ENCODE measurements at places on chromosomes 3 and 15.
A peak's percentile ranks its signal among the peaks of the same experiment; 100 is the strongest.

- peak; percentile 36 for DNase-seq
Observed at GRCh38 chr15:43225201-43225949, 4.6 kb upstream of the EPB42 start.

- no peak for DNase-seq
Observed at GRCh38 chr3:109241459-109242186, 74.7 kb downstream of the DPPA2 start.

DNA sequence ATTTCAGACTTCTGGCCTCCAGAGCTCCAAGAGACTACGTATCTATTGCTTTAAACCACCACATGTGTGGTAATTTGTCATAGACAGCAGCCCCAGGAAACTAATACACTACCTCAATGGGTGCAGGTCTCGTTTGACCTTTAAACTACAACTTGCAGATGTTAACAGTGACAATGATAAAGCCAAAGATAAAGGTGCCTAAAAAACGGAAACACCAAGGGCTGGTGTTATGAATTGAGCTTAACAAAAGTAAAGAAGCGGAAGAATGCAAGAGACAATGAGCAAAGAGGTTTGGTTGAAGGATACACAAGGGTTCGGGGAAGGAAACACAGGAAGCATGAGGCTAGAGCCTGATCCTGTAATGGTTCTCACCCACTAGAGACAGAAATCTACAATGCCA is 50.8 kb downstream of the RFTN1 start:
- no peak for DNase-seq

DNA sequence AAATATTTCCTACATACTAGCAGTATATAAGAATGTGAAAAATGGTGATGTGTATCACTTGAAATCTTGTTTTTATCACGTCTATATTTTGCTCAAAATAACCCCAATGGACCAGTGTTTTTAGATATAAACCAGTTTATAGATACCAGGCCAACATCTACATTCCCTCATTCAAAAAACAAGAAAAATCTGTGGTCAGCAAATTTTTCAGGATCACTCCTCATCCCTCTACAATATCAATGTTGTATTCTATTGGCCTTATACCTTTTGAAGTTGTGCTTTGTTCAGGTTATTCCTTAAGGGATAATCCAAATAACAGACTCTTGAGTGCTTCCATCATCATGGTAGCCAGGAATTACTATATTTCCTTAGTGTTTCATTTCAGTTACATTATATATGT is 332.9 kb upstream of the ARRDC4 start:
- DNase-seq: no peak

DNA sequence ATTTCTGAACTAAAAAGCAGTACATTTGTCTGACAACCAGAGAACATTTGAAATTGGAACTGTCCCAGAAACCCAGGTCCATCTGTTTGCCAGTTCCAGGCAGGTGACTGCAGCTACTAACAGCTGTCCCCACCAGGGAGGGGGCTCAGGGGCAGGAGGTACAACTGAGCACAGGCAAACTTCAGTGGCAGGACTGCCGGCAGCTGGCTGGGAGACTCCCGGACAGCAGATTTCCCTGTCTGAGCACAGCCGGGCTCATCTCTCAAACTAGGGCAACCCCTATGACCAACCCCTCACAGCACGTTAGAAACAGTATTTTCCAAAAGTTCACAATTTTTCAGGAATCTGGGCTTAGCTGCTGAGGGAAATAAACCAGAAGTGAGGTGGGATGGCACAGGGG is 88.8 kb downstream of the MEGF11 start:
- no peak for DNase-seq

DNA sequence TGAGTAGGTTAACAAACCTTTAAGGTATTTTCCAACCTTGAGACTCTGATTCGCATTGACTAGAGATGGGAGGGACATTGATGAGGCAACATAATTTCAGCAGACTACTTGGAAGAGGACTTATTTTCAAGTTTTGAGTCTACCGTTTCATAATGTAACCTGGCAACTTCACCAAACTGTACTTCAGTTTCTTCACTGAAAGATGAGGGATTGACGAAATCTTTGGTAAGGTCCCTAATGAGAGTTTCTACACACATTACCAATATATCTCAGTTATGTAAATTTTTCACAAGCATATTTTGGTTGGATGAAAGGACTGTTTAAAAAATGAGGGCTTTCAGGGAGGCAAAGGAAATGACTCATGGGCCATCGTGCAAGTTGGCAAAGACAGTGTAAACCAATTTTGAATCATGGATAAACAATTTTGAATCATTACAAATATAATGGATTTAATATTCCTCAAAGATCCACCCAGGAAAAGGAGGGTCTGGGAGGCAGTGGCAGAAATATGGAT is 28.7 kb upstream of the SEMA6D start:
- no peak for DNase-seq

DNA sequence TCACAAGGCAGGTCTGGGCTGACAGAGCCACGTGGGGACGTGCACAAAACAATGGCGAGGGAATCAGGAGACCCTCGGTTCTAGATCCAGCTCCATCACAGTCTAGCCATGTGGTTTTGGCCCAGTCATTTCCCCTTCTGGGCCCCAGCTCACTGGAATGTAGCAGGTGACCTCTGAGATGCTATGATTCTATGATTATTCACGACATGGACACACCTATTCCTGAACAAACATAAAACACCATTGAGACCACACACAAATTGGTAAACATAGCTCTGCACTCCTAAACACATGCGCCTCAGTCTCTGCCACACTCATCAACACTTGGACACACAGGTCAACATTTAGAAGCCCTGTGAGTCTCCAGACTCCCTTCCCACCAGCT is 9.0 kb downstream of the IGDCC4 start:
- no peak for DNase-seq

- DNase-seq: no peak
Observed at GRCh38 chr3:157920822-157921700, 185.2 kb downstream of the SHOX2 start.

- no peak for DNase-seq
Observed at GRCh38 chr3:180646187-180646790, 33.0 kb downstream of the CCDC39 start.

DNA sequence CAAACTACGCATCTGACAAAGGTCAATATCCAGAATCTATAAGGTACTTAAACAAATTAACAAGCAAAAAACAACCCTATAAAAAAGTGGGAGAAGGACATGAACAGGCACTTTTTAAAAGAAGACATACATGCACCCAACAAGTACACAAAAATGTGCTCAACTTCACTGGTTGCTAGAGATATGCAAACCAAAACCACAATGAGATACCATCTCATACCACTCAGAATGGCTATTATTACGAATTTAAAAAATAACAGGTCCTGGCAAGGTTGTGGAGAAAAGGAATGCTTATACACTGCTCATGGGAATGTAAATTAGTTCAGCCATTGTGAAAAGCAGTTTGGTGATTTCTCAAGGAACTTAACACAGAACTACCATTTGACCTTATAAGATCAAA is 175.6 kb upstream of the MLF1 start:
- no peak for DNase-seq

- DNase-seq: no peak
Observed at GRCh38 chr15:91807122-91807521, 46.4 kb upstream of the SLCO3A1 start.

- no peak for DNase-seq
Observed at GRCh38 chr3:16411441-16411840, 102.1 kb downstream of the RFTN1 start.

- DNase-seq: no peak
Observed at GRCh38 chr3:55297245-55297644, 189.9 kb downstream of the WNT5A start.

DNA sequence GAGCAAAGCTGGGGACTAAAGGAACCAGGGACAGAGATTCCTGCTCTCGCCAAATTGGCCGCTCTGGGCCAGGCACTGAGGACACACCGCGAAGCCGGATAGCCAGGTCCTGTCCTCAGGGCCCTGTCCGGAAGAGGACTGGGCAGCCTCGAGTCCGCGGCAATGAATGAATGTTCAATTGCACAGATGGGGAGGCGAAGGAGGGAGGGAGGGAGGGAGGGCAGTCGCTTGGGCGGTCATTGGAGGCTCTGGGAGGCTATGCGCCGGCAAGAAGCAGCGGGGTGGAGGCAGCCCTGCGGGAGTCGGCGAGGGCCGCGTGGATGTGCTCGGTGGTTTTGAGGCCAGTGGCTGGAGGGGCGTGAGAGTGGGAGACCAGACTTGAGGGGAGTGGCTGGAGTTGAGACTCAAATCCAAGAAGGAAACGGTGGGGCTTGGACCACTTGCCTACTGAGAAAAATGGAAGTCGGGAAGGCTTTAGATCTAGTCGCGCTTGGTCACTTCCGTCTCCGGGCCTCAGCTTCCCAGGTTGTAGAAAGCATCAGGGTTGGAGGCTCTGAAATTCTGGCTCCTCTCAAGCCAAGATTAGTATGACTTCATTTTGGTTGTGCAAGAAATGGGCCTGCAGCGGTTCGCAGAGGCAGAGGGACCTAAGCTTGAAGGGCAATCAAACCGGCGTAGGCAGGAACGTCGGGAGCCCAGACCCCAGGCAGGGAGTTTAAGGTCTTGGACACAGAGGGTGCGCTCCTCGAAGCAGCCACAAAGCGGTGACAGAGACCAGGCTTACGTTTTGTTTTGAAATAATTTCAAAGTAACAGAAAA is 21.1 kb upstream of the PLXND1 start:
- peak; percentile 71 for DNase-seq

DNA sequence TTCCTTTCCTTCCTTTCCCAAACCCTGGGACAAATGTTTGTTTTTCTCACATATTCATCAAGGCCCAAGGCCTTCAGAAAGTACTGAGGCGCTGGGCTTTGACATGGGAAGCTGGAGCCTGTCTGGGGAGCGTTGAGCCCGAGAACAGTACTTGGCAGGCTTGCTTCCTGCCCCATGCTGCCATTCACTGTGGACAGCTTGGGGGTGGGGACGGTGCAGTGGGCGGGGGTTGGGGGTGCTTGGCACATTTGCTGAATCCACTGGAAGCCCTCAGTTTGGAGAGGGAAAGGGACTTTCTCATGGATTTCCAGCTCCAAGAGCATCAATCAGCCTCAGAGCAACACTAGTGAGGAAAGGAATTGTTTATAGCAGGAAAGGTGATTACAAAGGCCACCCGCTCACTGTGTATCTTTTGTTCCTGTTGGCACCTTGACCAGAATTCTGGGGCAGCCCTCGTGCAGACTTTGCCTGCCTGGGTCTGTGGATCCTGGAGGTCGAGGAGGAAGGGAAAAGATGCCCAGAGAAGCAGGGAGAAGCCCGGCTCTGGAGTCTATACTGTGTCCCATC is 199.8 kb upstream of the RGMA start:
- no peak for DNase-seq

DNA sequence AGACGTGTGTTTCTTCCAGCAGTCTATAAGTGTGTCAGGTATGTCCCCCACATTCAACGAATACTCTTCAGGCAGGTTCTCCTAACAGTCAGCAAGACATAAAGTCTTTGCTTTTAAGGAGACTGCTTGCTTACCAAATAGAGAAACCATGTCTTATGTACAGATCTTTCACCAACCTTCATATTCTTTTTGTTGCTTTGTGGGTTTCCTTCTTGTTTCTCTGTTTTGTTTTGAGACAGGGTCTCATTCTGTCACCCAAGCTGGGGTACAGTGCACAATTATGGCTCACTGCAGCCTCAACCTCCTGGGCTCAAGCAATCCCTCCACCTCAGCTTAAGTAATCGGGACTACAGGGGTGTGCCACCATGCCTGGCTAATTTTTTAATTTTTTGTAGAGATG is 14.3 kb downstream of the DYNC1LI1 start:
- DNase-seq: no peak

DNA sequence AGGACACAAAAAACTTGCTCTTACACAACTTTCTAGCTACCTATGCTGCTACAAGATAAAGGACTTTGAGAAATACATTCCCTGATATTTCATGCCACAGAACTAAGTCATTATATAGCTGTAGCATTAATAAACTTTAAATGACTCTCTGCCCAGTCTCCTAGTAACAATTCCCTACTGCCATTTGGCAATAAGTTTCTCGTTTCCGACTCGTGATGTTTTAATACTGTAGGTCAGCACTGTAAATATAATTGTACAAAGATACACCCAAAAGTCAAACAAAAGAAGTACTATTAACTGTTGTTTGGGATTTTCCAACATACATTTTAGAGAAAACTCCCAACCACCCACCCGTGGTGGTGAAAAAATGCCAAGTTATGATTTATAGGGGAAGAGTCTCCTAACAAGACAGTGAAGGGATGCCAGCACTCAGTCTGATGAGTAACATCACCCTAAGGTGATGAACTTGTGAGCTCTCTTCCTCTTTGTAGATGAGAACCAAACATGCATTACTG is 132.2 kb downstream of the DUT start:
- no peak for DNase-seq

- no peak for DNase-seq
Observed at GRCh38 chr15:51621155-51621765, 1.3 kb downstream of the DMXL2 start.

GRCh38 chr3:69241769-69242168 is 119.4 kb upstream of the LMOD3 start:
- no peak for DNase-seq

DNA sequence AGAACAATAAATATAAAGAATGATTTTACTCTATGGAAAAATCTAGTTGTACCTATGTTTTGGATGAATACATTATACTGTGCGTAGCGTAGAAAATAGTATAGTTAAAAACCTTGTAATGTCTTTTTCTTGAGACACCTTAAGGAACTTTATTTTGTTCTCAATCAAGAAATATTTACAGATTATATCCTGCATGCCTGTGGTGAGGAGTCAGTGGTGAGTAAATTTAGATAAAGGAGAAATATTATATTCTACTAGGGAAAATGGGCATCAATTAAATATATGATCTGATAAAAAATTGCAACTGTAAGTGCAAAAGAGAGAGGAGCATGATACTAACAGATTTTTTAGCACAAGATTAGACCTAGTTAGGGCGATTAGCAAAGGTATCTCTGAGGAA is 157.7 kb downstream of the RBMS3 start:
- DNase-seq: no peak

DNA sequence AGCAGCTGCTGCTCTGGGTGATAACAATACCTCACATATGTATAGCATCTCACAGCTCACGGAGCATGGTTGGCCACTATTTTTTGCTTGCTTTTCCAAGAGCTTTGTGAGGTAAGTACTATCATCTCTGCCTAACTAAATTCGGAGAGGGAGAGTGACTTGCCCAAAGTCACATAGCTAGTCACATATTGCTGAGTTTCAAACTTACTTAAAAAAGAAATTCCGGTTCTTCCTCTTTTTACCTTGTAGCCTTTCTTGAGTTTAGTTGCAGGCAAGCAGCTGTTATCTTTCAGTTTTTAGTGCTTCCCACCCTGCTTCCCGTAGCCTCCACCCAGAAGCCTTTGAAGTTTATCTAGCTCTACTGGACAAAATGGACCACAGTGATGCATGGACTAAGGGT is 309.2 kb downstream of the PDCD6IP start:
- DNase-seq: no peak

- no peak for DNase-seq
Observed at GRCh38 chr15:82231233-82231632, 31.3 kb downstream of the EFL1 start.

DNA sequence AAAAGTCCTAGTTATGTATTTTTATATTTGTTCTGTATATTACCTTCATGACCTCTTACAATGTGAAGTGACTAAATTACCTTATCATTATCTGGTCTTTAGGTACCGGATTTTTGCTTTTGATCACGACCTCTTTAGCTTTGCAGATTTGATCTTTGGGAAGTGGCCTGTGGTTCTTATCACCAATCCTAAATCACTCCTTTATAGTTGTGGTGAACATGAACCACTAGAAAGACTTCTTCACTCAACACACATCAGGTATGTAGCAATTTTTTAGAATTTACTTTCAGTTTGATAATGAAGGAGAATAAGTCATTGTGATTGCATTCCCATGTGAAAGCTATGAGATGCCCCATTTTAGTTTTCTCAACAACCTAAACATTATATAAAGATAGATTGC is 18.3 kb downstream of the TMEM62 start:
- DNase-seq: no peak

GRCh38 chr3:50624634-50625033 is 7.7 kb downstream of the MAPKAPK3 start:
- no peak for DNase-seq
